ENCODE measurements at places on chromosomes 1 and 21.

DNA sequence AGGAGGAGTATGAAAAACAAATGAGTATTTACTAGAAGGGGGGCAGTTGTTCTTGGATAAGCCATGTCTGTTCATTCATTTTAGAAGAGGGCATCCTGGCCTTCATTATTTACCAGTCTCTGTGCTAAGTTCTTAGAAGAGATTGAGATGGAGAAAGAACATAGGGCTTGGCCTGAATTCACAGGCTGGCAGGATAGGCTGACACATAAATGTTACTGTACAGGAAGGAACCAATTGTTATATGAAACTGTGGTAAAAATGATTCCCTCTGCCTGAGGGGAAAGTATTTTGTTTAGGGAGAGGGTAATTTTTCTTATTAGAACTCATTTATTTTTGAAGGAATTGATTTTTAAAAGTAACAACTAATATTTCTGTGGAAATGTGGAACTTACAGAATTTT is 99.5 kb downstream of the MAN1A2 start:
- no peak for DNase-seq

DNA sequence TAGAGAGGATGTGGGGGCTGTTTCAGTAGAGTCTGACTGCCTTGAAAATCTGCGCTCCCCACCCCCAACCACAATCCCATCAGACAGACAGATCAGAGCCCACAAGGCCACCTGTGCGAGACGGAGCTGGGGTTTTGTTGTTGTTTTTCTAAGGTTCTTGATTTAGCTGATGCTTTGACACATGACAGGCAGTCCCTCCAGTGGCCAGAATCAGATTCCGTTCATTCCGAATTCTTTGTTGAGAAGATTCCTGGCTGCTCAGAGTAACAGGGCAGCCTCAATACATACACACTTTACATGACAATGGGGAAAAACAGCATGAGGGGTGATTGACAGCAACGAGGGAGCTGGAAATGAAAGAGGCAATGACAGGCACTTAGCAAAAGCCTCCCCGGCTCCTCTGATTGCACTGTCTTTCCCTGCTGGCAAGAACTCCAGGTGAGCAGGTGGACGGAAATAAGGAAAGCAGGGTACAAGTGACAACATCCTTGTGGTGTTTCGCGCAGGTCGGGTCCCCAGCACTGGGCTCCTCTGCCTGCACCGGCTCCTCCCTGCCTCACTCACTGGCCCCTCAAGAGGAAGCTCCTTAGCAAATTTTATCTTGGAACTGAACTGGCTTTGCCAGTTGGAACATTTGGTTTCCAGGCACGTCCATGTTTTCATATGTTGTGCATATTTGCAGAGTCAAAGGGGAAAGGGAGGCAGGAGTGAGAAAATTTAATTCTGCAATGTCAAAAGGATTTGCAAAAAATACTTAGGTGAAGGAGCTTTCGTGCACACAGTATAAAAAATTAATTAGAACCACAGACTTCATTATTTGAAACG is 148.7 kb downstream of the PGBD5 start:
- no peak for DNase-seq

DNA sequence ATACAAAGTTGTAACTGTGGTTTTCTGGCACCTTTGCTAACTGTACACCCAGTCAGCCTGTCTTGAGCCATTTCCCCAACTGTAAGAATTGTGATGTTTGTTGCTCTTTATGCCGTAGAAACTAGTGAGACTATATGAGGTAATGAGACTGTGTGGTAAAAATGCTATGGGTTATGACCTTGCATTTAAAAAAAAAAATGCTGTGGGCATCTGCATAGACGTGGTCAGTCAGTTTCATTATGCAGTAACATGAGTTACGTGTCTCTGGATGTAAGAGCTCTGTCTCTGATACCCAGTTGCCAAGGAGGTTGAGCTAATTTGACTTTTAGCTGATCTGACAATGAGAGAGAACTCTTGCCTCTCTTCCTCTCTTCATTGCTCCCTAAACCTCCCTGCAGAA is 80.6 kb upstream of the LAMC2 start:
- DNase-seq, result no peak

GRCh38 chr1:231236208-231236591 is 4.8 kb upstream of the GNPAT start:
- no peak for DNase-seq

GRCh38 chr1:61171974-61172373 is 89.6 kb downstream of the NFIA start:
- no peak for DNase-seq

DNA sequence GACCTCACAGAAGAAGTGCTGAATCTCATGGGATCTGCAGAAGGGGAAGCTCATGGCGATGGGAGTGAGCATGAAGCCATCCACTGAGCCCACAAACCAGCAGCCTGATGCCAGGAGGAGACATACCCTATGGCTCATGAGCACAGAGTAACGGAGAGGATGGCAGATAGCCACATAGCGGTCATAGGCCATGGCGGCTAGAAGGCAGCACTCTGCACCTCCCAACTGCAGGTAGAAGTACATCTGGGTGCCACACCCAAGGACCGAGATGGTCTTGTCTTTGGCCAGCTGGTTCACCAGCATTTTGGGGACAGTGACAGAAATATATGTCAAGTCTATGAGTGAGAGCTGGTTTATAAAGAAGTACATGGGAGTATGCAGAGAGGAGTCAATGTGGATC is 4.3 kb downstream of the OR2T10 start:
- DNase-seq, result no peak

GRCh38 chr21:26966649-26967061 is 233 bp downstream of the ADAMTS5 start:
- no peak for DNase-seq

- DNase-seq, result no peak
Observed at GRCh38 chr1:187971851-187972250, 1143.1 kb downstream of the PLA2G4A start.

DNA sequence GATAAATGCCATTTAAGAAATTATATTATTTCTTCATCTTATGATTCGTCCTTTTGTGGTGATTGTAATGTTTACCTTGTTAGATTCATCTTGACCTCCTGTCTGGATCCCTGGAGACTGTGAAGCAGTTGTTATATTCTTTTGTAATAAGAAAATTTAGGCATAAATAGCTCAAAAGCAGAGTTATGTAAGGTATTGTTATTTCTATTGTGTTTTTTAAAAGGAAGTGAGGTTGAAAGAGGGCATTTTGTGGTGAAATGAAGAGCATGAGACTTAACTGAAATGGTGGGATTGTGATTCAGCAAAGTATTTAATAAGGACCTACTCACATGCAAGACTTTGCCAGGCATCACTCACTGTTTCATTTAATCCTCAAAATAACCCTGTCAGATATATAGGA is 104.0 kb downstream of the PDE4B start:
- no peak for DNase-seq

DNA sequence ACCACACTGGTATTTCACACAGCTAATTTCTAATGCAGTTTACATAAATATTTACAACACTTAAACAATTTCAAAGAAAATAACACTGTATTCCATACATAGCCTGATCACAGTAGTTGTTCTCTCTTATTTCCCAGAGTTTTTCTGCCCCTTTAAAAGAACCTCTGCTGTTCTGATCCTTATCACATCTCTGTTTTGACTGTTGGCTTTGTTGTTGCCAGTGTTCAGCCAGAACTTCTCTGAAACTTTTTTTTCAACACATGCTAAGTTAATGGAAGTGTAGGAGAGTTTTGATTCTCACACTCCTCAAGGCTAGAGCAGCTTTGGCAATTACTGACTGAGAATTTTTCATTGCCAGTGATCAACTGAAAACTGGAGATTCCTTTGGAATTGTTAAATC is 11.1 kb downstream of the SELE start:
- DNase-seq, result no peak

DNA sequence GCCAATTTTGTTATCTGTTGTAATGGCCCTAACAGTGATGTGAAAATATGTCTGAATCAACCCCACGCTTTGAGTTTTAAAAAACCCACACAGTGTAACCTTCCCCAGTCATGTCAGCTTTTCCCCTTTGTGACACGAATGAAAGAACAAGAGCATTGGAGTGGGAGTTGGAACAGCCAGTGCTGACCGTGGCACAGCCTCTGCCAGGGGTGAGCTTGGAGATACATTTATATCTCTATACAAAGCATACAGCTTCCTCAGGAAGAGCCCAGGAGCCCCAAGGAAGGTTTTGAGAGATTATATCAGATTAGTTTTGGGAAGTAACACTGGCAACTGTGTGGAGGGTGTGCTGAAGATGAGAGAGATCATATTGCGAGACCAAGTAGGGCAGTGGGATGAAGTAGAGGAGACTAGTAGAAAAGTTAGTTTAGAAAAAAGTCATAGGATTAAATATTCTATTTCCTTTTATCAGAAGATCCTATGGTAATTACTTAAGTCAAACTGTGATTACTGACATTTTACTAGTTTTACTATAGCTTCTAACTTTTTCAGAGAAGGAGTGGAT is 15.9 kb downstream of the LRRC8B start:
- no peak for DNase-seq
